ENCODE measurements at places on chromosomes 2 and 18. TPM values are rescaled to one million over a fixed set of nuclear protein-coding genes. Genes with fewer than 3 reads are reported as not detected.

- no peak overlapping the region for H3K4me3 ChIP-seq
- H3K4me1 ChIP-seq: no peaks in the 10 kb centered on the region
Measured at GRCh38 chr2:53672881-53673522, 94.6 kb upstream of the CHAC2 start.

Gene KCNG2
- not detected for total RNA-seq

DNA sequence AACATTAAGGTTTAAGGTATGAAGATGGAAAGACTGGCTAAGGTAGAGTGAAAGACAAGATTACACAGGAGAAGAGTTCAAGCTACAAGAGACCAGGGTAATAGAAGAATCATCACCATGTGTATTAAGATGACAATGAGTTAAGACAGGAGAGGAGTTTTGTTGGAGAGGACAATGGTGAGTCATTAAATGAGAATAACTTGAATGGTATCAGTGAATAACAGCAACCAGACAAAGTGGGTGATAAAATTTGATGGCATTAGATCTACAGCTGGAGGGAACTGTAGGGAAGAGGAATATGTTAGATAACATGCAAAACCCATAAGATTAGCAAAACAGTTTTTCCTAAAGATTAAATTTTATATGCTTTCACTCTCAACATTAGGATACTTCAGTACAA, 18.8 kb upstream of the ENOSF1 start:
- no peak overlapping the region for H3K27ac ChIP-seq
- peaks cover 8% of the 10 kb centered on the region for H3K36me3 ChIP-seq
- no peaks in the 10 kb centered on the region for H3K27me3 ChIP-seq

GRCh38 chr2:82391386-82391785, 2067.7 kb downstream of the SUCLG1 start:
- no peaks in the 10 kb centered on the region for H3K36me3 ChIP-seq
- H3K4me1 ChIP-seq: no peaks in the 10 kb centered on the region
- H3K27me3 ChIP-seq: no peaks in the 10 kb centered on the region
- no peak for DNase-seq

DNA sequence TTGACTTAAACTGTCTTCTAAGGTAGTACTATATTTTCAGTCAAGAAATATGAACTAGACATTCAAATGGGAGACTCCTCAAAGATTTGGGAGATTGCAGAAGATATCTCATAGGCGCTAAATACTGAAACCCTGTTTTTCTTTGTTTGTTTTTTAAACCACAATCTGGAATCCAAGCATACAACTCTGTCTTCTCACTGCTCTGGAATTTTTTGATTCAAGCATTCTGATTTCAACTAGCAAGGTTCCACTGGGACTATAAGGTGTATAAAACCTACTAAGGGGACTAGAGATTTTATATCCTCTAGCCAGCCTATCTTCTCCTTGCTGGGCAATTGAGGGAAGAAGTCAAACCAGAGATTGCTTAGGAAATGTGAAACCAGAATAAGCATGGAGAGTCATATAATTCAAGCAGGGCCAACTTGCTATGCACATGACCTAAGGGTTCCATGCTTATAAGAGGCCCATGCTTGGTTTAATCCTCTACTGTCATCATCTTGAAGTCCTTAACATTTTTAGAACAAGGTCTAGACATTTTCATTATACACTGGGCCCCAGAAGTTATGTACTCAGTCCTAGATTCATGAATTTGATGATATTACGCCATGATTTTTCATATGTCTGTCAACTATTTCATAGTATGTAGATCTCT, 405.5 kb downstream of the PARD3B start:
- no peak for DNase-seq
- no peak overlapping the region for H3K27ac ChIP-seq
- no peak overlapping the region for H3K4me3 ChIP-seq
- no peaks in the 10 kb centered on the region for H3K27me3 ChIP-seq
- H3K36me3 ChIP-seq: no peaks in the 10 kb centered on the region
- H3K4me1 ChIP-seq: peaks cover 42% of the 10 kb centered on the region

DNA sequence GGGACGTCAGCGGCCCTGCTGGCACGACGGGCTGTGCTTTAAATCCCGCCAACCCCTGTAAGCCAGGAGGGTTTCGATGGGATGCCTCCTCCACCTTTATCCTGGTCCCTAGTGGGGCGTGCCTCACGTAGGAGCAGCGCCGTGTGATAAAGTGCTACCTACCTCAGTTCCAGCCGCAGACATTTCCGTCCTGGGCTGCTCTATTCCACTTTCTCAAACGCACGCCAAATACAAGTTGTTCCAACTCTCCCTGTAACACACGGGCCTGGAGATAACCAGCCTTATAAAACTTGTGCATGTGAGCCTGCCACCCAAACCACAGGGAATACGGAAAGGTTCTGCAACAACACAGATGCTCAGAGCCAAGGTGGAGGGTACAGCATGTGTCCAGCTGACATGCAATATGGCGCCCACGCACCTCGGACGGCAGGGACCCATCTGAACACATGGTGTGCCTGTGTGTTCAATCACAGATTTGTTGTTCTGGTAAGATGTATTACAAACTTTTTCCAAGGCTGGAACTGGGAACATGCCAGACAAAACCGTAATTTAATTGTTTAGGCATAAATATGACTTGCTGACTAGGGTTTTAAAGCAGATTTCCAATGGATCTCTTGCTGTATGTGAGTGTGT, 47.7 kb downstream of the ZNF516 start:
- H3K4me1 ChIP-seq: peaks cover 6% of the 10 kb centered on the region
- H3K27me3 ChIP-seq: no peaks in the 10 kb centered on the region
- H3K27ac ChIP-seq: no peak overlapping the region
- no peak for DNase-seq
- H3K4me3 ChIP-seq: no peak overlapping the region

Gene DHRS9
- total RNA-seq: not detected

GRCh38 chr2:220002699-220003098, 375.3 kb downstream of the SLC4A3 start:
- no peak overlapping the region for H3K27ac ChIP-seq
- no peaks in the 10 kb centered on the region for H3K36me3 ChIP-seq
- no peaks in the 10 kb centered on the region for H3K4me1 ChIP-seq
- no peaks in the 10 kb centered on the region for H3K27me3 ChIP-seq
- DNase-seq: no peak

DNA sequence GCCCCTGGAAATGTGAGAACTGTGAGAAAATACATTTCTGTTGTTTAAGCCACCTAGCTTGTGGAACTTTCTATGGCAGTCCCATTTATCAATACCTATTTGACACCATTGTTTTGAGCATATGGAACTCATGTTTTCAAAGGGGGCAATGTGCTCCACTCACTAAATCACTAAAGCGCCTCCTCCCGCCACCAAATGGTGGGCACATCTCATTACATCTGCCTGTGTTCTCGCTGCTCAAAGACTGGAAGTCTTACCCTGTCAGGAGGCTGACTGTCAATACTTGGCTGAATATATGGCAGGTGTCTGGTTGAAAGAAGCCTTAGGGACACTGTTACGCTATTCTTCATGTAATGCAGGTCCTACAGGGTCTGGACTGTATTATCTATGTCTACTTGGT, 767.7 kb downstream of the TSN start:
- no peaks in the 10 kb centered on the region for H3K4me1 ChIP-seq
- no peak overlapping the region for H3K4me3 ChIP-seq
- H3K27ac ChIP-seq: no peak overlapping the region
- no peaks in the 10 kb centered on the region for H3K27me3 ChIP-seq
- H3K36me3 ChIP-seq: no peaks in the 10 kb centered on the region
- no peak for DNase-seq

DNA sequence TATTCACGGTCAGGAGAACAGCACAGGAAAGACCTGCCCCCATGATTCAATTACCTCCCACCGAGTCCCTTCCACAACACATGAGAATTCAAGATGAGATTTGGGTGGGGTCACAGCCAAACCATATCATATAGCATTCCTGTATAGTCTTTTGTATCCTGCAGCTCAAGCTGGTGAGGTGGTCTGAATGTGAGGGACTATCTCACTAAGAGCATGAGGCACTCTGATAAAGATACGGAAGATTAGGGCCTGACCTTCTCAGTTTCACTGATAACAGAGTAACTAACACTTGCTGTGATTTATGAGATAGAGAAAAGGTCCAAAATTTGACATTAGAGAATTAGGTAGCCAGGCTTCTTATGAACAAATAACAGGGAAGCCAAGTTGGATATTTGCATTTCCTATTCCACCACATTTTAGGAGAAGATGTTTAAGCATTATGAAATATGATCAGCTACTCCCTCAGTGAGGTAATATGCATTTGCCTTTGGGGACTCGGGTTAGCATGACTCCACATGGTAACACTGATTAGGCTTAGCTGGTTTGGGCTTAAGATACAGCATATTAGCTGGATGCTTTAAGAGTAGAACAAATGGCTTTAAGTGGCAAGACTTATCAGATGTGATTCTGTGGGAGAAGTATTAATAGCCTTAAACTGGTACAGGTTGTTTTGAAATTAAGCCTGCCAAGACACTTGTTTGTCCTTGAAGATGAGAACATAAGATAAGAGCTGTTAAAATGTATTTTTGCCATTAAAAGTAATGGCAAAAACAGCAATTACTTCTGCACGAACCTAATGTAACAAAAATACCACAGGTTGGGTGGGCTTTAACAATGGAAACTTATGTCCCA, 106.9 kb upstream of the MSTN start:
- no peaks in the 10 kb centered on the region for H3K4me1 ChIP-seq
- DNase-seq: no peak
- no peak overlapping the region for H3K27ac ChIP-seq

- no peaks in the 10 kb centered on the region for H3K27me3 ChIP-seq
- DNase-seq: no peak
- H3K4me3 ChIP-seq: no peak overlapping the region
- H3K36me3 ChIP-seq: no peaks in the 10 kb centered on the region
- H3K4me1 ChIP-seq: no peaks in the 10 kb centered on the region
Measured at GRCh38 chr18:51727780-51728179, 530.3 kb upstream of the MEX3C start.

GRCh38 chr2:211055438-211055837, 499.0 kb downstream of the CPS1 start:
- no peaks in the 10 kb centered on the region for H3K27me3 ChIP-seq
- H3K27ac ChIP-seq: no peak overlapping the region
- DNase-seq: no peak
- H3K4me1 ChIP-seq: no peaks in the 10 kb centered on the region
- no peaks in the 10 kb centered on the region for H3K36me3 ChIP-seq

DNA sequence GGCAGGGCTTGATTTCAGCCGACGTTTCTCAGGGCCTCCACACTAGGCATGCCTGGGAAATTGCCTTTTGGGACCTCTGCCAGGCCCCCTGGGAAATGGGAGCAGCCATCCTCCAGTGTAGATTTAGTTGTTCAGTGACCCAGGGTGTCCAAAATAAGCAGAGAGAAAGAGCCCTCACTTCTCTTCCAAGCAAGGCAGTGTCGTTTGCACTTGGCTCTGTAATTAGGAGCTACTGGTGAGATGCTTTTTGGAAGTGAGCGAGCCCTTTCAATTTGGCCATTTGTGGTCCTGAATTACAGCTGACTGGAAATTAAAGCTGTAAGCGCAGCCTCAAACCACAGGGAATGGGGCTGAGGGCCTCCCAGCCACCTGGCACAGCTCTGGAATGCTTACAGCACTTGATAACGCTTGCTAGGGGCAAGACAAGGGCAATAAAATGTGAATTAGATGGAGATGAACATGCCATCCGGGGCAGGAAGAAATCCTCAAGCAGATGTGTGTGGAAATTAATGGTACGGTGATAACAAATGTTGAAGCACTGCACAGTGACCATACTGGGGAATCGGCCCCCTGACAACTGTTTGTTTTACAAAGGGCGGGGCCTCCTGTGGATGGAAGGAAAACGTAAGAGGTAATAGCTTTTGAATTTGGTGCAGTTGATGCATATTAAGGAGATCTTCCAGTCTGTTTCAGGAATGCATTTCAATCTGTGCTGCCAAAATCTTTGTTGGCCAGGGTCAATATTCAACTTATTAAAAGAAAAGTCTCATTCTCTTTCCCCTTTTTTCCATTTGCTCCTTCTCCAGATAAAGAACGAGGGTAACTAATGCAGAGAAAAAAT, 173.1 kb downstream of the UXS1 start:
- DNase-seq: no peak
- H3K4me3 ChIP-seq: no peak overlapping the region
- H3K27me3 ChIP-seq: no peaks in the 10 kb centered on the region

GRCh38 chr18:31426021-31426420, 21.5 kb upstream of the DSG3 start:
- no peaks in the 10 kb centered on the region for H3K27me3 ChIP-seq
- no peak overlapping the region for H3K4me3 ChIP-seq
- no peaks in the 10 kb centered on the region for H3K36me3 ChIP-seq
- no peak overlapping the region for H3K27ac ChIP-seq
- no peak for DNase-seq

Gene HOXD10
- total RNA-seq: not detected

- H3K27me3 ChIP-seq: no peaks in the 10 kb centered on the region
- DNase-seq: no peak
- no peak overlapping the region for H3K4me3 ChIP-seq
- H3K27ac ChIP-seq: no peak overlapping the region
Measured at GRCh38 chr18:55120896-55121295, 161.6 kb upstream of the CCDC68 start.

Gene METTL4
- 15.1 TPM for total RNA-seq

- H3K4me3 ChIP-seq: no peak overlapping the region
- H3K27ac ChIP-seq: no peak overlapping the region
- H3K27me3 ChIP-seq: no peaks in the 10 kb centered on the region
- H3K4me1 ChIP-seq: peaks cover 4% of the 10 kb centered on the region
Measured at GRCh38 chr18:22840606-22841144, 92.5 kb upstream of the RBBP8 start.

DNA sequence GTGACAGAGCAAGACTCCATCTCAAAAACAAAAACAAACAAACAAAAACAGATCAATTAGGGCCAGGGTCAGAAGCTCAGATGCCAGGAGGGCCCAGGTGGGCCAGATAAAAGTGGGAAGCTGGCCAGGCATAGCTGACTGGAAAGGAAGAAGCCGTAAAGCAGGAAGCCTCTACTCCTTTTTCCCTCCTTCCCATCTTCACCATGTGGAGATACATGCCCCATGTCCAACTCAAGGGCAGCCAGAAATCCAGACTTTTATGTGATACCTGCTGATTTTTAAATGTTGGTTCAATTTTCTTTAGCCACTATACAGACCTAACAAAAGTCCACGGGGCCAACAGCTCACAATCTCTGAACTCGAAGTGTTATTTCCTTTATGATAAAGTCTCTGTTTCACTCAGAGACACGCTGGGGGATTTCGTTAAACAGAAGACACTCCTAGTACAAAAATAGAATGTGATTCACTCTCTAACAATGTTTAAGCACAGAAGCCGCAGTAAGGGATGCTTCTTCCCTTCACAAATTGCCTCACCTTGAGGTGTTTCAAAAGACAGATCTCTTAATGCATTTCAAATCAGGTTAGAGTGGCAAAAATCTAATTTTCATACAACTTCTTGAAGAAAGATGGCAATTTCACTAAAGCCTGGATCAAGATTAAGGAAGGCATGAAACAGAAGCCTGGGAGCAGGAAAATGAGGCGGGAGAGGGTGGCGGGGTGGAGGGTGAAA, 14.0 kb downstream of the TMEM247 start:
- no peak overlapping the region for H3K27ac ChIP-seq
- no peaks in the 10 kb centered on the region for H3K36me3 ChIP-seq
- H3K27me3 ChIP-seq: no peaks in the 10 kb centered on the region
- DNase-seq: no peak
- no peak overlapping the region for H3K4me3 ChIP-seq

Gene IL36G
- not detected for total RNA-seq

- DNase-seq: no peak
- H3K27me3 ChIP-seq: no peaks in the 10 kb centered on the region
- no peaks in the 10 kb centered on the region for H3K36me3 ChIP-seq
- no peak overlapping the region for H3K4me3 ChIP-seq
- no peaks in the 10 kb centered on the region for H3K4me1 ChIP-seq
Measured at GRCh38 chr2:108171657-108172056, 68.1 kb upstream of the SULT1C3 start.

- no peaks in the 10 kb centered on the region for H3K27me3 ChIP-seq
- no peaks in the 10 kb centered on the region for H3K36me3 ChIP-seq
- no peak overlapping the region for H3K4me3 ChIP-seq
- no peak for DNase-seq
- H3K4me1 ChIP-seq: no peaks in the 10 kb centered on the region
- H3K27ac ChIP-seq: no peak overlapping the region
Measured at GRCh38 chr2:115609978-115610377, 1167.5 kb downstream of the DPP10 start.

Measured in T-cell (primary cell).